ENCODE measurements at places on chromosomes 5 and 9.

GRCh38 chr9:33167972-33168461, 881 bp upstream of the B4GALT1 start:
- no peak for DNase-seq

DNA sequence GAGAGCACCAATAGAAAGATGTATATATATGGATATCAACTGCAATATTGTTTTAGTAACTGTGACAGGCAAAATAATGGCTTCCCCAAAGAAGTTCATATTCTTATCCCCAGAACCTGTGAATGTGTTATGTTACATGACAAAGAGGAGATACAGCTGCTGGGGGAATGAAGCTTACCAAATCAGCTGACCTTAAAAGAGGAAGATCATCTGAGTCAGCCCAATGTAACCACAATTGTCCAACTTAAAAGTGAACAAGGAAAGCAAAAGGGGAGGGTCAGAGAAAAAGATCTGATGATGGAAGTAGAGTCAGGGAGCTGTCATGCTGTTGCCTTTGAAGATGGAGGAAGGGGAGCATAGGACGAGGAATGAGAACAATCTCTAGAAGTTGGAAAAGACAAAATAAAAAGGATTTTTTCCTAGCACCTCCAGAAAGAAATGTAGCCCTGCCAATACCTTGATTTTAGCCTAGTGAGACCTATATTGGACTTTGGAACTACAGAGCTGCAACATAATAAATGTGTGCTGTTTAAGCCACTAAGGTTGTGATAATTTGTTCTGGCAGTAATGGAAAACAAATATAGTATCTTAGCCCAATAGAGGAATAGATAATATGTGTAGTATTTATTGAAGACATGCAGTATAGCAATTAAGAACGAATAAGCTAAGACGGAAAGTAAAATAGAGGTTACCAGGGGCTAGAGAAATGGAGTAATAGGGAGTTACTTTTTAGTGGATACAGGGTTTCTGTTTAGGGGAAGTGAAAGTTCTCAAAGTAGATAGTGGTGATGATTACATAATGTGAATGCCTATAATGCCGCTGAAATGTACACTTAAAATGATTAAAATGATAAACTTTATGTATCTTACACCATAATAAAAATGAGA, 115.9 kb downstream of the PIK3R1 start:
- DNase-seq, result no peak

GRCh38 chr5:23007236-23007635, 154.1 kb upstream of the CDH12 start:
- no peak for DNase-seq

DNA sequence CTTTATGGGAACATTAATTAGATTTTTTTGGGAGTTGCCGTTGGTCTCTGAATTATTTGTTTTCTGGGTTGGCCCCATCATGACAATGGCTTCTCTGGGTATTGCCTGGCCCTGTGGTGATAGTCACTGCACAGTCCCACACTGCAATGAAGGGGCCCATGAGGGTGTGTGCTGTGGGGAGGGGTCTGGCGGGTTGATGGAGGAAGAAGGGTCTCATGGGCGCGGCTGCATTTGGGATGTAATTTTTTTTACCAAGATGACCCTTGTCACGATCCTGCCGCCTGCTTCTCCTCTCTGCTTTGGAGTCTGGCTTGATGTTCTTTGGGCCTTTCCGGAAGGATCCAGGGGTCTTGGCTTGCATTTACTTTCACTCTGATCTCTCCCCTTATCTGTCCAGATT, 44.1 kb downstream of the WNK2 start:
- DNase-seq, result no peak

DNA sequence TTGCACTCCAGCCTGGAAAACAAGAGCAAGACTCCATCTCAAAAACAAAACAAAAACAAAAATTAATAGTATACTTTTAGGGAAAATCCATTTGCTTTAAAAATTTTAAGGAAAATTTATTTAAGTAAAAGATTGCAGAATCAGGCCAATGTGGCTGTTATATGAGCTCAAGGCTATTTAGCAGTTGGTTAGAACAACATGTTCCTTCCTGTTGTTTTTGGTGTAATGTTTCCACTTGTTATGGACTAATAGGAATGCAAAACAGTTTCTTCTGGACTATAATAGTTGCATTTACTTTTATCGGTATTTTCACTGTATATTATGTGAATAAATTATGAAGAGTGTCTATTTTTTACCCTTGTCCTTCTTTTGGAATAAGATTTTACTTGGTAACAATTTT, 3.0 kb upstream of the CDC42SE2 start:
- DNase-seq, result no peak

- DNase-seq, result no peak
These were observed 2.2 kb downstream of the RBM27 start for GRCh38 chr5:146205499-146206202.

GRCh38 chr9:113658545-113658895, 195.0 kb downstream of the RGS3 start:
- DNase-seq, result no peak

DNA sequence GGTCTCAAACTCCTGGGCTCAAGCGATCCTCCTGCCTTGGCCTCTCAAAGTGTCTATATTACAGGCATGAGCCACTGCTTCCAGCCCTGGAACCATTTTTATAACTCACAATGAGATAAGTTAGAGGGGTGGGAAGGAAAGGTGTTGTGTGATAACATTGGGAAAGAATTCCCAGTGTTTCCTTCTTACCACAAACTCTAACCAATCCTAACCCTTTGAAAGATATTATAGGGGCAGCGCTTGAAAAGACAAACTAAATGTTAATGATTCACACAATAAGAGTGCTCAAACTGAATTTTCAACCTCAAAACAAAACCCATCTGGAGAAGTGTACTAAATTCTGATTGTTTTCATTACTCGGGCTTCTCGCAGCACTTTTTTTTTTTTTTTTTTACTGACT, 109.7 kb downstream of the TSSK1B start:
- no peak for DNase-seq

- DNase-seq, result no peak
These were observed 28.4 kb upstream of the GADD45G start for GRCh38 chr9:89576404-89576839.

DNA sequence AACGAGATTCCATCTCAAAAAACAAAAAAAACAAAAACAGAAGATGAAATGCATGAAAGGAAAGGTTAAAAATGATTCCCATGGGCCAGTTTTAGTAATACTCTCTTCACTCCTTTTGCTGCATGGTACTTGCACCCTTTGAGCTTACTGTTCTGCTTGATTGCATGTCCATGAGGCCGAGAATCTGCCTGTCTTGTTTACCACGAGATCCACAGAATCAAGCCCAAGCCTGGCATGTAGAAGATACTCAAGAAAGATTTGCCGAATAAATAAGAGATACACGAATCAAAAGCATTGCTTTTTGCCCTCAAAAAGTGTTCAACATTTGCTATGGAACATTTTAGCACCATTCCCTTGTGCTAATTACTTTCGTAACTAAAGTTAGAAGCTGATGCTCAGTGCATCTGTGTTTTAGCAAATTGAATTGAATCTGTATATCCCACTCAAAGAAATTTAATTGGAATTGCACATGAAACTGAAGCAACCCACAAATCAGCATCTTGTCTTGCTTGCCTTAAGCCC, 1.1 kb downstream of the FAXDC2 start:
- DNase-seq, result no peak

GRCh38 chr9:91698266-91698665, 251.8 kb downstream of the ROR2 start:
- DNase-seq, result no peak

DNA sequence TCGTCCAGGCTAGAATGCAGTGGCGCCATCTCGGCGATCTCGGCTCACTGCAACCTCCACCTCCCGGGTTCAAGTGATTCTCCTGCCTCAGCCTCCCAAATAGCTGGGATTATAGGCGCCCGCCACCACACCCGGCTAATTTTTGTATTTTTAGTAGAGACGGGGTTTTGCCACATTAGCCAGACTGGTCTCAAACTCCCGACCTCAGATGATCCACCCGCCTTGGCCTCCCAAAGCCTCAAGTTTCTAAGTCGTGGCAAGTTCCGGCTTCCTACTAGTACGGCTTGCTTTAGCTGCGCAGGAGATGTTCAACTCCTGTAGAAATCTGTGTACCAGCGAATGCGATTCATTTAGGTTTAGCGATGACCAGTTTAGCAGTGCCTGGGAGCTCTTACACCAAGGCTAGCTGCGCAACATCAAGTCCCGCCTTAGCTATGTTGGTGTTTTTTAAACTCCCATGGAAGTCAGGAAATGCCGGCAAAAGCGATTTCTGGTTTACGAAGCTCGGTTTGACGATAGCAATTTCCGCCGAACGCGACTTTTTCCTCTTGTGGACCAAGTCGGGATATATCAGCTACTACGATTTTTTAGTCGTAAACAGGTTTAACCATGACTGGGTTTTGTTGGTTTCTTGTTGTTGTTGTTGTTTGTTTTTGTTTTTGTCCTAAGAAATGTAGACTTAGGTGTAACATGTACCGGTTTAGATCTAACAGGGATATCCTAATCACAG, 46.4 kb downstream of the ANXA2R start:
- DNase-seq, result no peak

DNA sequence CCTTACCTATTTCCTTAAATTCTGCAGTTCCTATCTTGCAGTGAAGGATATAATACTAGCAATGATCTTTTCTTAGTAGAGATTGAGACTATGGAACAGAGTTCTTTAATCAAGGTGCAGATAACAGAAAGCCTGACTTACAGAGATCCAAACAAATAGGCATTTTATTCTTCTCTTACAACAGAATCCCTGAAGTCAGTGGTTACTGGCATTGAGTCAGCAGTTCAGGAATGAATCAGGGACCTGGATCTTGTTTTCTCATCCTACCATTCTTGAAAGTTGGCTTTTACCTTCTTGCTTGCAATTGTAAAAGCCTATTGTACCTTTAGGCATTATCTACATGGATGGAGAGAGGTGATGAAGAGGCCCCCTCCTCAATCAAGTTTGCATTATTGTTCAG, 47.5 kb upstream of the TLE4 start:
- DNase-seq, result no peak

- DNase-seq, result no peak
These were observed 338 bp downstream of the ABHD17B start for GRCh38 chr9:71910650-71911060.

DNA sequence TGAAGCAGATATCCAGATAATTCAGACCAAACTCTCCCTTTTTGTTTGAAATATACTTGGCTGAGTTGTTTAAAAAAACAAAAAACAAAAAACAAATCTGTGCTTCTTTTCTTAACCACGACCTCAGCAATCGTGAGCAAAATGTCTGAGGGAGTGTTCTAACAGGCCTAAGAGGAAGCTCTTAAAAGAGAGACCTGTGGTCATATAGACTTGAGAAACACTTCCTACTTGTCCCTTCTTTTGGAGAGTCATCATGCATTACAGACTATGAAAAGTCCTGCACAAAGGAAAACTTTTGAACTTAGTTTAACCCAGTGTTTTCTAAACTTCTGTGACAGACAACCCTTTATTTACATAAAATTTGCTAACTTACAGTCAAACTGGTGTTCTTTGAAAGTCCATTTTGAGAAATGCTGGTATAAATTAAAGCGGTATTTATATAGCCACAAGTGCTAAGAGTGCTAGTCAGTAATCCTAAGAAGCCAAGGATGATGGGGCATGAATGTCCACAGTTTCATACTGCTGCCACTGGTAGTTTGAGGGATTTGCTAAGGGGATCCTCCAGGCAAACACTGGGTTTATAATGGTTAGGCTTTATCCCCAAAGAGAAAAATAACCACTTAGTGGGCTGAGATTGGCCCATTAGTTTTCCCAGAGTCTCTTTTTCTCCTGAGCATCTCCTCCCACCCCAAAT, 199.8 kb downstream of the LRRC70 start:
- DNase-seq, result no peak

- DNase-seq, result no peak
These were observed 107.5 kb downstream of the CDH18 start for GRCh38 chr5:19880458-19880857.

GRCh38 chr5:7363067-7363677, 32.8 kb upstream of the ADCY2 start:
- no peak for DNase-seq

- no peak for DNase-seq
These were observed 3.3 kb upstream of the EXOC3 start for GRCh38 chr5:439636-440035.

GRCh38 chr5:133458435-133458834, 153.9 kb downstream of the FSTL4 start:
- DNase-seq, result no peak

- DNase-seq, result no peak
These were observed 175.1 kb downstream of the TMC1 start for GRCh38 chr9:72696511-72696910.

DNA sequence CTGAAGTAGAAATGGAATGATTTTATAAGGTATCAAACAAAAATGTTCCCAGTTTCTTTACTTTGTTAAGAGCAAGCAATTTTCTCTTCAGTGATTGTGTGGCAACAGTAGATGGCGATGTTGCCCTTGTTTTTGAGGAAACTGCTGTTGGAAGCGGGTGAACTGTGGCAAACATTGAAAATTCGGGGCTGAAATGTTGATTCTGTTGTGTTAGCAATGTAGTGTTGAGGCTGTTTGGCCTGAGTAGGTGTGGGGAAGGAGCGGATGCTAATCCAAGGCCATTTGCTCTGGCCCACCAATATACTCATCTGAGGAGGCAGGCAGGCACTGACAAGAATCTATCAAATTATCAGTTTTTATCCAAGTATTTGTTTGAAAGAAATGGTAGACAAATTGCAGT, 129.8 kb downstream of the SLC12A2 start:
- DNase-seq, result no peak

- no peak for DNase-seq
These were observed 6.3 kb upstream of the GARIN3 start for GRCh38 chr5:157172403-157172802.

- DNase-seq, result no peak
These were observed 8.3 kb downstream of the BHMT2 start for GRCh38 chr5:79077680-79078365.

DNA sequence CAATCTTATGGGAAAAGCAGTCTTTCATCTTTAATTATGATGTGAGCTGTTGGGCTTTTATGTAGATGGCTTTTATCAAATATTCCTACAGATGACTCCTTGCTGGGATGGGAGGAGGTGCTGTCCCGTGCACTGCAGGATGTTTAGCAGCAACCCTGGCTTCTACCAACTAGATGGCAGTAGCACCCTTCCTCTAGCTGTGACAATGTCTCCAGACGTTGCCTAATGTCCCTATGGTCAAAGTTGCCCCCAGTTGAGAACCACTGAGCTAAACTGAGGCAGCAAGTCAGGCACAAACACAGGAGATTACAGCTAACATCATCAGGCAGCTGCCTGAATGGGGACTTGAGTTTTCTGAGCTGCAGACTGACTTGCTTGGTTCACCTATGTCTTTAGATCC, 401.9 kb upstream of the PDE4D start:
- no peak for DNase-seq

DNA sequence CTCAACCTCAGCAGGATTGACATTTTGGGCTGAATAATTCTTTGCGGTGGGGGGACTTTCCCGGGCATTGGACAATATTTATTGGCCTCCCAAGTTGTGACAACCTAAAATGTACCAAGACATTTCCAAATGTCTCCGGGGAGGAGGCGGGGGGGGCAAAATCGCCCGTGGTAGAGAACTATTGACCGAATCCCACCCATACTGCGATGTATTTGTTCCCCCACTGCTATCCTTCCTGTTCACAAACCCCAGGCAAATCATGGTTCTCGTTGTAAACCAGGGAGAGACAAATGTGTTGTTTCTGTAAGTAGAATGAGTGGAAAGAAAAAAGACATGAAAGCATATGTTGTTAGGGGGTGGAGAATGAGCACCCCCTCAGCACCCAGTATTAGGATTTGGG, 141.9 kb downstream of the PSAT1 start:
- no peak for DNase-seq

Measured in cortex of kidney (tissue), 1 donor.